Esophagus mucosa (tissue), 1 donor: ENCODE measurements at places on chromosomes 11 and 22. TPM values are rescaled to one million over a fixed set of nuclear protein-coding genes. Genes with fewer than 3 reads are reported as not detected.

- no peak for ATAC-seq
Measured at GRCh38 chr22:32206774-32207758, 2.2 kb upstream of the RFPL2 start.

DNA sequence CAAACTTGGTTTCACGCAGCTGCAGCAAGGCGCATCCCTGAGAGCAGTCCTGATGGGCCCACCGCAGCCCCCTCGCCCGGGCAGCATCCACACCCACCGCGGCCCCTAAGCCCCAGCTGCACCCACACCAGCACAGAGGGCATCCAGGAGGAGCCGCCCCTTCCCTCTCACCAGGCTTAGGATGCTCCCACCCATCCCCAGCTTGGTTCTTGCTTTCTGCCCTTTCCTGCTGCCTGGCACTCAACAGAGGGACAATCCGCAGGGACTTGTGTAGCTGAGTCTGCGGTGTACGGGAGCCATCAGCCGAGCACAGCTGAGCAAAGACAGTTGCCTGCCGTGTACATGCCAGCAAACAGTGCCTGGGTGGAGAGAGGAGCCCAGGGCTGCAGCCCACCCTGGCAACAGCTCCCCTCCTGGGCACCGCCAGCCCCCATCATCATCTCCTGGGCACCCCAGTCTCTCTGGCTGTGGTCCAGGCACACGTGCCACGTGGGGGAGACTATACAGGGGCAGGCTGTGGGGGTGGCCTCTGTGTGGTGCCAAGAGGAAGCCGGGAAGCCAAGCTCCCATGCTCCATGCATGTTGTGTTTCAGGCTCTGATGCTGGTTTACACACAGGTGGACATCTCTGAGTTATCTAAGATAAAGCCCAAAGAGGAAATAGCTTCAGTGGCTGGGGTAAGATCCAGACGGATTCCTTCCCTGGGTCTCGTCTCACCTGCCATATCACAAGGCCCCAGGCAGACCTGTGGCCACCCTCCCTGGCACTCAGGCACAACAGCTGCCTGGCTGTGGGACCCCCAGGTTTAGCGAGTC is 36.0 kb upstream of the GNB1L start:
- no peak for ATAC-seq

GRCh38 chr22:23033116-23033905 is 37.0 kb upstream of the GNAZ start:
- no peak for ATAC-seq

SAA1 gene
- 56.2 TPM for total RNA-seq

- peak; percentile 35 for ATAC-seq
Measured at GRCh38 chr11:2803186-2804091, 82.1 kb downstream of the CDKN1C start.

NRXN2 gene
- total RNA-seq = 0.12 TPM

- ATAC-seq = no peak
Measured at GRCh38 chr11:28108958-28109357, 770 bp downstream of the METTL15 start.

DNA sequence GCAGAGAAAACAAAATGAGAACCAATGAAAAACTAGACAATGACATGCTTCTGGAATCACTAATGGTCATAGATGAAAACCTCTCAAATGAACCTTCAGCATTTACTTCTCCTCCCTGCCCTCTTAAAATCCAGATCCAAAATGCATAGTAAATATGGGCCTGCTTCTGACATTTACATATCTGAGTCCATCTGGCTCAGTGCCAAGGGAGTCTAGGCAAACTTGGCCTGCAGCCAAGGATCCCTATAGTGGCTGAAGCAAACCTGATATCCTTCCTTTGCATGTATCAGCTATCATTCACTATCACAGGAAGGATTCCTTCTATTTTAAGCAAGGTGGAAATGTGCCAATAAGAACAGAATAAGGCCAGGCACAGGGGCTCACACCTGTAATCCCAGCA is 104.8 kb downstream of the C11orf58 start:
- no peak for ATAC-seq

DNA sequence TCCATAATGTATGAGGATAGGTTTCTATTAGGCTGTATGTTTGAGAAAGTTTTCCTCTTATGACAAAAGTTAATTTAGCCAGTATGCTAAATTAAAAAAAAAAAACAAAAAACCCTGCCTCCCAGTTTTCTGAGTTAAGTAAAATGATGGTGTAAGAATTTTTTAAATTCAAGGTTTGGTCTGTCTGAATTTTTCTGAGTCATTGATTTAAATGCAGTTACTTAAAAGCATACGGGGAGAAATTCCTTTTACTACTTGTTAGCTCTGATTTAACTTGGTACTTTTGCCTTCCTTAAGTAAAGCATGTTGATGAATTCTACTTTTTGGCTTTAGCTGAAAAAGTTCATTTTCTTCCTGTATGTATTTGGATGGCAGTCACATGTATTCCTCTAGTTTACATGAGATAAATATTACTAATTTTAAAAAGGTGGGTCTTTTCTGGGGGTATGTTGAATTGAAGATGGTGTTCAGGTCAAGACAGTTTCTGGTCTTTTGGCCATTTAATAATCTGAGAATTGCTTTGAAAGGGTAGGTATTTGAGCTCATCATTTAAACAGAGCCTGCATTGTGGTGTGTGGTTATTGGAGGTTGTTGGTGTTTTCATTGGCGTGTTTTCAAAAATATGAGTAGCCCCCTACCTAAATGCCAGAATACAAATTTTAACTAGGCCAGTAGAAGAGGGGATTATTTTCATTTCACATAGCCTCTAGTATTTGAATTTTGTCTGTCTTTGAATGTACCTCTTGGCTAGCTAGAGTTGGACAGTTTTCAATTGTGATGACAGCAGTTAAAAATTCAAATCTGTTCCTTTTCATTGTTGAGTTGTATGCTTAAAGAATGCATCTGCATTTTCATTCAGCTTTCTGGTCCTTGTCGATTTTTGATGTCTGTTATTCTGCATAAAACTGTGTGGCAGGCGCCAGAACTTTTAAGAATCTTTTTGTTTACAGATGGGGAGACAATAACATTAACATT is 64.7 kb downstream of the MTMR3 start:
- ATAC-seq = no peak

DNA sequence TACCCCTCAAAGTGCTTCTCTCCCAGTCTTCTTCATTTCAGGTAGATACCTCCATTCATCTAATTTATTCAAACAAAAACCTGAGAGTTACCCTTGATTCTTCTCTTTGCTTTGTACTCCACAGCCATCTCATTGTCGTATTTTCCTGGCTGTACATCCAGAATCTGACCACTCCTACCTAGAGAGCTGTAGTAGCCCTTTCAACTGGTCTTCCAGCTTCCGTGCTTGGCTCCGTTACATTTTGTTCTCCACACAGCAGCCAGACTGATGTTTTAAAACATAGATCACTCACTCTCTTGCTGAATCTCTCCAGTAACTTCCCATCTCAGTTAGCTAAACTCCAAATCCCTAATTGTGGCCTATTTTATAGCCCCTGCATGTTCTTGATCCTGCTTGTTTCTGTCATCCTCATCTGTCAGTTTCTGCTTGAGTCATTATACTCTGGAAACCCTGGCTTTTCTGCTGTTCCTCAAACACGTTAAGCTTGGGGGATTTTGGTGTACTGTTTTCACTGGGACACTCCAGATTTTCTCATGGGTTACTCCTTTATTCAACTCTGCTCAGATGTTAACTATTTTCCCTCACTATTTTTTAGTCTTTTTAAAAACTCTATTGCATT is 7.4 kb downstream of the SPCS2 start:
- no peak for ATAC-seq

GRCh38 chr11:12741671-12742216 is 67.5 kb downstream of the TEAD1 start:
- ATAC-seq = no peak

PDE3B gene
- 0.44 TPM for total RNA-seq

INPP5J gene
- total RNA-seq = 1.5 TPM

- no peak for ATAC-seq
Measured at GRCh38 chr22:37231406-37232139, 12.5 kb downstream of the RAC2 start.

TXNRD2 gene
- 11.7 TPM for total RNA-seq

- no peak for ATAC-seq
Measured at GRCh38 chr11:111334532-111335502, 36.5 kb downstream of the POU2AF3 start.

DNA sequence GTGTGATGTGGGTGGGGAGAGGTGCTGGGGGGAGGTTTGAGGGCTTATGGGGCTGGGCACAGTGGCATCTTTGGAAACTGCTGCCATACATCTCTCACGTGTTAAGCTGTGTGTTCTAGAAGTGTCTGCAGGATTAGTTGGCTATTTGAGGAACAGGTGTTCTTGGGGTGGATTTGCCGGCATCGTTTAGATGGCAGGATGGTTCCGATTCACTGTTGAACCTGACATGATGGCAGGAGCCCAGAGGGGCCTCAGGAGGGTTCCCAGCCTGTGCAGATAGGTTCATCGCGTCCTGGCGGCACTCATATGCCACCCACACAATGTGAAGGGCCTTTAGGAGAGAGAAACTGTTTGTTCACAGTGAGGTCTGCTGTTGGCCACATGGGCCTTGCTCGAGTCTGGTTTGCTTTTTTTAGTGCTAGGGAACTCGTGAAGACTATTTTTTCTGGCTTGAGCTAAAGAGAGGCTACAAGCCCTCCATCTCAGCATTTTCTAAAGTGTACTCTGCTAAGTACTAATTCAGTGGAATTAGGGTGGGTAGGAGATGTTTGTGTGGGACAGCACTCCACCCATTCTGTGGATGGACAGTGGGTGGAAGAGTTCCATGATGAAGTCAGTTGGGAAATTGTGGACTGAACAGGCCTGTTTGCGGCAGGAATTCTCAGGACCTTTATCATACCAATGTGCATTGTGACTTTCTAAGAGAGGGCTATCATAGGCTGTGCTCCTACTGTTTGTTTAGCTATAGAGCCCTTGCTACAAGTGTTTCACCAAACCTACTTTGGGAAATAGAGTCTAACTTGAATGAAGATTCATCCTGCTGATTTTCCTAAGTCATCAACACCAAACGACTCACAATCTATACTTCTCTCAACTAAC is 55.4 kb upstream of the PLET1 start:
- ATAC-seq = no peak

DNA sequence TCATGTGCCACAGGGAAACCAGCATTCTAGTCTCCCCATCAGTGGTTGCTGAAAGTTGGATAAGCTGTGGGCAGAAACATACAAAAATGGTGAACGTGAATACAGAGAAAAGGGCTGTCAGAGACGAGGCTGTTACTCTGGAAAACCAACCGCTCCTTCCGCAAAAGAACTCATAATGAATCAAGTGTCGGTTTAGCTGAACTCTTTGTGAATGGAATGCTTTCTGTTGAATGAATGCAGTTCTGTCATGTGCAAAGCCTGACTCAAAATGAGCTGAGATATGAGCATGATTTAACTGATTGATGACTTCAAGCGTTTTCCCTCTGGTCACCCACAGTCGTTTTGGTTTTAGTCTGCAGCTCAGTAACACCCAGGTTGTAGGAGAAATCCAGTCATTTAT is 298.3 kb downstream of the ETS1 start:
- no peak for ATAC-seq

- ATAC-seq = peak; percentile 83
Measured at GRCh38 chr22:35930933-35931332, 97.7 kb downstream of the RBFOX2 start.

ANO5 gene
- 0.20 TPM for total RNA-seq

DNA sequence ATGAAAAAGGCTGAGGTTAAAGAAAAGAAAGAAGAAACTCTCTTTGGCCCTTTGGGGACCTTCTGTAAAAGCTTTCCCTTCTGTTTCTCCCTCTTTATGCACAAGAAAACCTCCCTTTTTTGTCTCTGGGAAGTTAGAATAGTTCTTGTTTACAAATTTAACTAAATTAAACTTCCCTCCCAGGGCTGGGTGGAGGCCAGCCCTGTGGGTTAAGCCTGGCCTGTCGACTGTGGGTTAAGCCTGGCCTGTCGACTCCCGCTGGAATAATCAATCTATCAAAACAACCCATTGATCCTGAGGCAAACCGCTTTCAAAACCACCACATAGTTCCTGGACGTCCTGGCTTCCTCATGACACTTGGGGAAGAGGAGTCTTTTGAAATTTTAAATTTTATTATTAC is 1.2 kb upstream of the DRG1 start:
- ATAC-seq = no peak

GRCh38 chr11:6563667-6564066 is 39.7 kb downstream of the RRP8 start:
- ATAC-seq = no peak

OR8G5 gene
- not detected for total RNA-seq

DNA sequence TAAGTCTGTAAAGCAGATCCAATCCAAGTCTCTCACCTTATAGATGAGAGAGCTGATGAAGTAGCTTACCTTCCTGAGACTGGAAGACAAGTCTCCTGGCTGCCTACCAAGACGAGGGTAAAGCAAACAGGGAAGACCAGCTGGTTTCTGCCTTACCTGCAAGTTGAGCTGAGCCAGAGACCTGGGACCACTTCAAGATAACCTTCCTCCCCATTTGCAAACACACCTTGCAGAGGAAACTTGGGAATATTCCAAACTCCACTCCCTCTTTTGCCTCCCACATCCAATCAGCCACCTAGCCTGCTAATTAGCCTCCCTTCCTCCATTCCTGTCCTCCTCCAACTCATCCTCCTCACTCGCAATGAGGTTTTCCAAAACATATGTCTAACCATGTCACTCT is 23.4 kb upstream of the ROBO3 start:
- ATAC-seq = no peak

TPH1 gene
- 0.08 TPM for total RNA-seq

MS4A7 gene
- total RNA-seq = 1.4 TPM

DNA sequence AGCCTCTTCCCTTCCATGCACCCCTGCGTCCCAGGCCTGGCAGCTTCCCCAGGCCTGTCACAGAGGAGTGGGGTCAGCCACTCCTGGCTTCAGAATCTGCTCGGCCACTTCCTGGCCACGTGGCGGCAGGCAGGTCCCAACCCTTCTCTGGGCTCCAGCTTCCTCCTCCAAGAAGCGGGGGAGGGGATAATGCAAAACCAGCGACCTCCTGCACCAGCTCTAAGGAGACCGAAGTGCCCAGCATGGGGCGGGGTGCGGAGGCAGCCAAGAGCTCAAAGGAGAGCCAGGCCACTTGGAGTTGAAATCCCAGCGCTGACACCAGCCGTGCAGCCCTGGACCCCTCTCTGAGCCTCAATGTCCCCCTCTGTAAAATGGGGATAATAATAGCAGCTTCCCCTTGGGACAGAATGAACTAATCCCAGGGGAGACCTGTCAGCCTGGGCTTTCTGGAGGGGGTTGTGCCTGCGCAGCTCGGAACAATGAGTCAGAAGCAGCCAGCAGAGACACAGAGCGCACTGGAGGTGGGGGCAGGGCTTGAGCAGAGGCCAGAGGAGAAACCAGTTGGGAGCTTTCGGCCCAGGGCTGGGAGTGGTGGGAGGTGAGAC is 22.8 kb upstream of the PICK1 start:
- ATAC-seq = peak; percentile 88
